Breast epithelium (tissue), 4 donors: ENCODE measurements at places on chromosomes 2 and 18.

GRCh38 chr2:88530081-88530480, 77.6 kb upstream of the FOXI3 start:
- no peak for DNase-seq
- no peaks in the 10 kb centered on the region for H3K27me3 ChIP-seq
- no peak overlapping the region for H3K4me3 ChIP-seq
- H3K4me1 ChIP-seq = no peaks in the 10 kb centered on the region
- no peak overlapping the region for H3K27ac ChIP-seq

GRCh38 chr2:190334479-190335224, 8.7 kb upstream of the INPP1 start:
- H3K4me1 ChIP-seq = no peaks in the 10 kb centered on the region
- no peaks in the 10 kb centered on the region for H3K27me3 ChIP-seq
- no peak for DNase-seq
- H3K36me3 ChIP-seq = no peaks in the 10 kb centered on the region
- H3K27ac ChIP-seq = no peak overlapping the region
- H3K4me3 ChIP-seq = no peak overlapping the region

DNA sequence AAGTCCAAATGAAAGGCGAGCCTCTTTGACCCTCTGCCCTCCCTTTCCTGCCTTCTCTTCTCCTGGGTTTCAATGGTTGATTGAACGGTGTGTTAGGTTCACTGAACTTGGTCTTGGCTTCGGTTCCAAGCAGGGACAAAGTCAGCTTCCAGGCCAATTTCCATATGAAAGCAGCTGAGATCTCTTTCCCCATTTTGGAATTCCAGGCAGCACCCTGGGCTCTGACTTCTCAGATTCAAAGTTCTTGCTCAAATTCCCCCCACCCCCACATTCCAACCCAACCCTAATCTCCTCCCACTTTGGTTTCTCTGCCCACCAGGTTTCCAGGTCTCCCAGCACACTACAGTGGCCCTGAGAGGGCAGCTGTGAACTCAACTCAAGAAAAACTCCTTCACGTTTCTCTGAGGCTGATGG, 231.0 kb downstream of the INSIG2 start:
- no peaks in the 10 kb centered on the region for H3K36me3 ChIP-seq
- H3K4me3 ChIP-seq = no peak overlapping the region
- no peaks in the 10 kb centered on the region for H3K4me1 ChIP-seq
- H3K27ac ChIP-seq = no peak overlapping the region
- no peak for DNase-seq

DNA sequence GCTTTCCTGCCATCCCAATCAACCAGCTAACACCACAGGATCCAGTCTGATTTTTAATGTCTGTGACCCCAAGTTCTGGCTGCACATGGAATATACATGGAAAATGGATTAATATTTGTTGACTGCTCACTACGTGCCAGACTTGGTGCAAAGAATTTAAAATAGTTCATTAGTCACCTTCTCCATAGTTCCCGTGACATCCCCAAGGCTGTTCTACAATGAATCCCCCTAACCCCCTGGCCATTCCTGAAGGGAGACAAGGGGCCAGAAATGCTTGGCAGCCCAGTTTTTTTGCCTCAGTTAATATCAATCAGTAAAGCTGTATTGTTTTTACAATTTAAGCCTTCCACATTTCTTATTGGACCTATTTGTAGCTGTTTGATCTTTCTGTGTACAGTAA, 71.0 kb upstream of the ST3GAL5 start:
- no peaks in the 10 kb centered on the region for H3K27me3 ChIP-seq
- DNase-seq = no peak
- H3K4me1 ChIP-seq = no peaks in the 10 kb centered on the region
- no peaks in the 10 kb centered on the region for H3K36me3 ChIP-seq
- no peak overlapping the region for H3K4me3 ChIP-seq
- no peak overlapping the region for H3K27ac ChIP-seq

GRCh38 chr2:133642791-133643191, 74.5 kb upstream of the NCKAP5 start:
- H3K4me1 ChIP-seq = no peaks in the 10 kb centered on the region
- no peak overlapping the region for H3K27ac ChIP-seq
- DNase-seq = no peak
- no peaks in the 10 kb centered on the region for H3K27me3 ChIP-seq

GRCh38 chr2:134181219-134181618, 72.7 kb upstream of the MGAT5 start:
- peaks cover 4% of the 10 kb centered on the region for H3K4me1 ChIP-seq
- DNase-seq = peak; percentile 45
- H3K27ac ChIP-seq = no peak overlapping the region
- H3K27me3 ChIP-seq = no peaks in the 10 kb centered on the region
- no peak overlapping the region for H3K4me3 ChIP-seq

DNA sequence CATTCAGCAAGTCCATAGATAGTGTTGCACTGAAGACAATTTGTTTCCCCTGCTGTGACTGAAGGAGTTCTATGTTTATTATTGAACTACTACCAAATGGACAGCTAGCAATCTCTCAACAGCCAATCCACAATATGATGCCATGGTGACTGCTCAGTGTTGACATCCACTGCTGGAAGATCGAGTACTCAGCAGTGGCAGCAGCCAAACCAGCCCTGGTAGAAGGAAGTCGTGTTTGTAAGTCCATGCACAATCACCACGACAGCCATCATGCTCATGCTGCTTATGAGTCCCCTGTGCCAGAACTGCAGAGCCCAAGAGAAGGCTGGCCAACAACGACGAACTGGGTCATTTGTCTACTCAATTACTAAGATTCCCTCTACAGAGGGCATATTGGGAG, 66.4 kb downstream of the OSR1 start:
- H3K36me3 ChIP-seq = no peaks in the 10 kb centered on the region
- no peaks in the 10 kb centered on the region for H3K4me1 ChIP-seq
- H3K27me3 ChIP-seq = no peaks in the 10 kb centered on the region
- no peak overlapping the region for H3K27ac ChIP-seq

GRCh38 chr2:191693778-191694177, 15.8 kb downstream of the NABP1 start:
- H3K36me3 ChIP-seq = no peaks in the 10 kb centered on the region
- H3K27me3 ChIP-seq = no peaks in the 10 kb centered on the region
- no peak overlapping the region for H3K4me3 ChIP-seq
- H3K4me1 ChIP-seq = no peaks in the 10 kb centered on the region

DNA sequence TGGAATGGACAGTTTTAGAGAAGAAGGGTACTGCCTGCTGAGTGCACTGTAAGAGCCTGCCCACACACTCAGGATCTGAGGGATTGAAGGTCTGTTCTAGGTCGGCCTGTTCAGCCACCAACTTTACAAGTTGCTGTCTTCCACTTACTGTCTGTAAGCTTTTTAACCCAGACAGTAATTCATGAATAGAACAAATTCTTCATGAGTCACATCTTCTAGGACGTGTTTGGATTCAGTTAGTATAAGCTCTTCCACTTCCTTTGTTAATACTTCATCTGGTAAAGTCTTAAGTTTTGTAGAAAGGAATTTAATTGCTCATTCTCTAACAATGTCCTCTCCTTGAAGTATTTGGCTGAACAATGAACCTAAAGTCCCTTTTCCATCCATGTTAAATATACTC, 74.6 kb downstream of the PDE11A start:
- H3K4me1 ChIP-seq = no peaks in the 10 kb centered on the region
- H3K4me3 ChIP-seq = no peak overlapping the region
- H3K27me3 ChIP-seq = no peaks in the 10 kb centered on the region
- DNase-seq = no peak
- H3K27ac ChIP-seq = no peak overlapping the region

DNA sequence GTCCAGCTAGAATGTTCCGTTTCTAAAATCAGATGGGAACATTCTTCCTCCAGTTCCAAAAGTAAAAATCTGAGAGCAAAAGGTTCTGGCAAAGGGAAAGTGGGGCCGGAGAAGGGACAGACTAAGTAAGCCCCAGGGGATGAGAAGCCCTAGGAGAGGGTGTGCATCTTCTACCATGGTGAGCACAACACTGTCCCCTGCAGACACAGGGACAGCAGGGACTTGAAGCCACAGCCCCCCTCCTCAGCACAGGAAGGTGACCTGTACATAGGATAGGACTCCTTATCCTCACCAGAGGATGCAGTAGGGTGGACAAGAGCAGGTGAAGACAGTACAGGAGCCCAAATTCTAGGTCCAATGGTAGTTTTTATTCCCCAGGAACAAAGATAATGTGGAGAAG, 12.6 kb upstream of the ATRAID start:
- H3K36me3 ChIP-seq = no peaks in the 10 kb centered on the region
- H3K27ac ChIP-seq = no peak overlapping the region
- H3K4me3 ChIP-seq = no peak overlapping the region
- DNase-seq = no peak

- no peaks in the 10 kb centered on the region for H3K4me1 ChIP-seq
- no peaks in the 10 kb centered on the region for H3K36me3 ChIP-seq
- H3K27me3 ChIP-seq = no peaks in the 10 kb centered on the region
- H3K27ac ChIP-seq = no peak overlapping the region
- DNase-seq = no peak
These were observed 2.8 kb downstream of the SCLY start for GRCh38 chr2:238063414-238064189.

DNA sequence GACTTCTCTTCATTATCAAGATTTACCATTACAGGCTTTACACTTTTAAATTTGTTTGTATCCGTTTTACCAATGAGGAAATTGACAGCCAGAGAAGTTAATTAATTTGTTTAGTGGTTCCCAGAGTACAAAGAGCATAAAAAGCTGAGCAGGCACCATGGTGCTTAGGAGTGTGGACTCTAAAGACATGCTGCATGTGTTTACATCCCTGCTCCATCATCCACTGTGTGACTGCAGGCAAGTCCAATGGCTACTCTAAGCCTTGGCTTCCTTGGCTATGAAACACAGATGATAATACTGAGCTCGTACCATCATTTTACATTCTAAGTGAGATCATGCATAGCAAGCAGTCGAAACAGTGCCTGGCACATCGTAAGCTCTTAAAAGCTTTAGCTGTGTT, 108.0 kb upstream of the SLC35G4 start:
- H3K4me1 ChIP-seq = no peaks in the 10 kb centered on the region
- no peak for DNase-seq
- no peaks in the 10 kb centered on the region for H3K27me3 ChIP-seq
- H3K4me3 ChIP-seq = no peak overlapping the region
- H3K27ac ChIP-seq = no peak overlapping the region

- no peak overlapping the region for H3K27ac ChIP-seq
- H3K36me3 ChIP-seq = no peaks in the 10 kb centered on the region
- H3K4me3 ChIP-seq = no peak overlapping the region
- no peaks in the 10 kb centered on the region for H3K4me1 ChIP-seq
- no peaks in the 10 kb centered on the region for H3K27me3 ChIP-seq
- DNase-seq = no peak
These were observed 112.4 kb upstream of the ID2 start for GRCh38 chr2:8569332-8569930.

DNA sequence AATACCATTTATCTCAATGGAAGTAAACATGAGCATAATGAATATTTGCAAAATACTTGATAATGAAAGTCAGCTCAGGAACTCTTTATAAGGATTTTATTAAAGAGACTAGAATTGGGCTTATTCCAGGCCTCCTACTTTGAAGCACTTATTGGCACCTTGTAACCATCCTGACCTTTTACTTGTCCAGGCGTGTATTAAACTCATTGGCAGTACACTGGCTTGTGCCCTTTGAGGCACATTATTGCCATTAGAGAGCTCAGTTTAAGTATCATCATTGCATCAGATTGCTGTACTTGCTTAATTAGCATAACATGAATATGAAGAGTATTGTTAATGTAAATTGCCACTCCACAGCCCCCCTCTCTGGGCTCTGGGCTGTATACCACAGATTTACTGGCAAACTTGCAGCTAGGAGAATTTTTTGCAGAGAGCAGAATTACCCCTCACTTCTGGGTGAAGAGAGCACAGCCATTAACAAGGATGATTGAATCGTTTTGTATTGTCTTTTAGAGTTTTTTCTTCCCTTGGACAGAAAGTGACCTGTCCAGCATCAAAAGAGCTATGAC, 72.5 kb downstream of the XIRP2 start:
- no peak for DNase-seq
- no peaks in the 10 kb centered on the region for H3K27me3 ChIP-seq
- H3K4me3 ChIP-seq = no peak overlapping the region
- H3K4me1 ChIP-seq = no peaks in the 10 kb centered on the region

DNA sequence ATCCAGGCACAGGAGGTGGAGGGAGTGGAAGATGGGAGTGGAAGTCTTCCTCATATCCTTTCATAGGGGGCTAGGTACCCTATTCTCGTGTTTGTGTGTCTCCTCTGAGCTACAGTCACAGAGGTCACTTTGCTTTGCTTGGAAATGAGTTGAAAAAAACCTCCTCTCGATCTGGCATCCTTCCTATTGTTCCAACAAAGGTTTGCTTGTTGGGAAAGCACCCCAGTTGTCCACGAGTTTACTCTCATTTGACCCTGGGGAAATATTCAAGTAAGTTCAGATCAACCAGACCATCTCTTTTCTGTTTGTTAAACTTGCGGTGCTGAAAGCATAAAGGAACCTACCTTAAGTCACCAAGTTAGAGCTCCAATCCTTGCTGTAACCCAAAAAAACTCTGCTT, 59.3 kb downstream of the ARHGEF33 start:
- H3K4me3 ChIP-seq = no peak overlapping the region
- peak overlapping the region; percentile 48 for H3K27ac ChIP-seq
- H3K4me1 ChIP-seq = no peaks in the 10 kb centered on the region
- H3K36me3 ChIP-seq = no peaks in the 10 kb centered on the region
- no peak for DNase-seq
- no peaks in the 10 kb centered on the region for H3K27me3 ChIP-seq

DNA sequence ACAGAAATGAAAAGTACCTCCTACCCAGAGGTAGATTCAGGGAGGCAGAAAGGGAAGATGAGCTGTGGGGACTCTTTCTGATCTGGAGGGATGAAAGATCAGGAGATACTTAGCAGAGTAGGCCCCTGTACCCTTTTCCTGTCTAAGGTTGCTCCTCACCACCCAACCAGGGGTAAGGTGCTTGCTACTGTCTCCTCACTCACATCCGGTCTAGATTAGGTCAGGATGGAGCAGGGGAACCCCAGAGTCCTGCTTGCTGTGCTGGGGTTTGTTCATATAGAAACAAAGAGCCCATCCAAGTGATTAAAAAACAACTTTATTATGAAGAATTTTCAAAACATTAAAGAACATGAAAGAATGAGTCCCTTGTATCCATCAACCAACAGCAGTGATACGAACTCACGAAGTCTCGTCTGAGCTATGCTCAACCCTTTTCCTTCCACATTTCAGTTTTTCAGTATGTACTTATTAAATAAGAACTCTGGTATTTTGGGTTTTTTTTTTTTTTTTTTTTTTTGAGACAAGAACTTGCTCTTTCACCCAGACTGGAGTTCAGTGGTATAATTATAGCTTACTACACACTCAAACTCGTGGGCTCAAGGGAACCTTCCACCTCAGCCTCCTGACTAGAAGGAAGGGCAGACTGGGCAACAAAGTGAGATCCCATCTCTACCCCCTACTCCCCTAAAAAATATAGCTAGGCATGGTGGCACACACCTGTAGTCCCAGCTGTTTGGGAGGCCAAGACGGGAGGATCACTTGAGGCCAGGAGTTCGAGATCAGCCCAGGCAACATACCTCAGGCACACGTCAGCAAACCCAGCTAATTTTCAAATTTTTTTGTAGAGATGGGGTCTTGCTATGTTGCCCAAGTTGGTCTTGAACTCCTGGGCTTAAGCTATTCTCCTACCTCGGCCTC, 28.5 kb upstream of the MCFD2 start:
- H3K27me3 ChIP-seq = no peaks in the 10 kb centered on the region
- H3K27ac ChIP-seq = peak overlapping the region; percentile 98
- peaks cover 8% of the 10 kb centered on the region for H3K4me1 ChIP-seq
- no peak for DNase-seq
- no peak overlapping the region for H3K4me3 ChIP-seq
- no peaks in the 10 kb centered on the region for H3K36me3 ChIP-seq
